Lower lobe of right lung (tissue), 2 donors: ENCODE measurements at places on chromosomes 5 and 9.

DNA sequence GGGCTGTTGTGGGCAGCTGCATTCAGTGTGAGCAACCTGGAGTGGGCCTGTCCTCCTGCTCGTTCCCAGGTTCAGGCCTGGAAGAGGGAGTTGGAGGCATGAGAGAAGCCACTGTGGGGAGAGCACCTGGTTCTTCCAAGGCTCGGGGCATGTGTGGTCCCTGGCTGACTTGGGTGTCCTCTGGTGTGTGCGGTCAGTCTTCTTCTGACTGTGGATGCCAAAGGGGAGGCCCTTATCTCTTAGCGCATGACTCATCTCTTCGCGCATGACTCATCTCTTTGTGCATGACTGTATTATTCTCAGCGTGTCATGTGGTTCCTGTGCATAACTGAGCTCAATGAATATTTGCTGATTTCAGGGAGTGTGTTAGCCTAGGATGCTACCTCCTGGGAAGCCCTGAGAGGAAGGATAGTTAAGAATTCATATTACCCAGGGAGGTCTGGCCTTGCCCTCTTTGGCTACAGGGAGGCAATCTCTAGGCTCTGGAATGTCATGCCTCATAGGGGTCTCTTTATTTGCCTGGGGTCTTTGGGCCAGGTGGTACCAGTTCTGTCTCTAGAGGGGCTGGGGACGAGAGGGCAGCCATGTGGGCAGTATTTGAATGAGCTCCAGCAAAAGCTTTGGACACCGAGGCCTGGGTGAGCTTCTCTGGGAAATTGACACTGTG is 188.7 kb downstream of the HSPA4 start:
- DNase-seq, result no peak

DNA sequence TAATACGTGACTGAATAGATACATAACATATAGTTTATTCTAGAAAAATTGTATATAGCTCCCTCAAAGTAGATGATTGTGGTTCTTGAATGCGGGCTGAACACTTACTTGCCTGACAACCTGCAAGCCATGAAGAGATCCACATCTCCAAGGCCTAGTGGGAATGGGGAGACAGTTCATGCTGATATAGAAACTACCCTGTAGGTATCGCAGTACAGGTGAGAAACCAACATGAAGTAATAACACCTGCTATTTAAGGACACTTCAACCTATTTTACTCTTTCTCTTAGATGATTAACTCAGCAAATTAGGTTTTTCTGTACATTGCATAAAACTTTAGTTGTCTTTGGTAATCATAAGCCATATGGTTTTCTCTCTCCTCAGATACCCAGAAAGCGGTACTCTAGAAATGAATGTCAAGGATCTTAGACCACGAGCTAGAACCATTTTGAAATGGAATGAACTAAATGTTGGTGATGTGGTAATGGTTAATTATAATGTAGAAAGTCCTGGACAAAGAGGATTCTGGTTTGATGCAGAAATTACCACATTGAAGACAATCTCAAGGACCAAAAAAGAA is 47.3 kb downstream of the UHRF2 start:
- no peak for DNase-seq

DNA sequence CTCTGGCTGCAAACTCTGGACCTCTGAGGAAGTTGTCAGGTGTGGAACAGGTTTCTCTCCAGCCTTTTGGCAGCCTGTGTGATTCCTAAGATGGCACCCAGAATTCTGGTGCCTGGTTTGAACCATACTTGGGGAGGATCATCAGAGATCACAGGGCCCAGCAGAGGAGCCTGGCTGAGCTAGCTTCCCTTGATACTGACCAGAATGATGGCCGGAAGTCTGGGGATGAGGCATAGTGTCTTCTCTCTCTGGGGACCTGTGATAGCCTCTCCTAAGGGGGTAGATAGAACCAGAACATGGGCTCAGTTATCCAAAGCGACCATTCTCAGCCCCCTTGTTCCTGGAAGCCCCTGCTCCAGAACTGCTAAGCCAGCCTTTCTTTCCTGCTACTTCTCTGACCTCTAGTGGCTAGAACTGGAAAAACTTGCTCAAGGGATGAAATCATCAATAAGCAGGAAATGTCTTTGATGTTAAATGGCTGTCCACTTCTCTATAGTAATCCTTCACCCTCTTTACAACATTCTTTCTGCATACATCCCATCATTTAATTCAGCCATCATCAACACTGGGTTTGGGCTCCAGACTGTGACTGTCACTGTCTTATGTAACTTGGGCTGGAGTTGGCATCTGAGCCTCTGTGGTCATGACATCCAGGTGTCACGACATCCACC is 55.1 kb downstream of the C9orf152 start:
- DNase-seq, result no peak

GRCh38 chr9:116724123-116724522 is 37.0 kb downstream of the TRIM32 start:
- no peak for DNase-seq

GRCh38 chr5:68362331-68362730 is 146.8 kb downstream of the PIK3R1 start:
- DNase-seq, result no peak

DNA sequence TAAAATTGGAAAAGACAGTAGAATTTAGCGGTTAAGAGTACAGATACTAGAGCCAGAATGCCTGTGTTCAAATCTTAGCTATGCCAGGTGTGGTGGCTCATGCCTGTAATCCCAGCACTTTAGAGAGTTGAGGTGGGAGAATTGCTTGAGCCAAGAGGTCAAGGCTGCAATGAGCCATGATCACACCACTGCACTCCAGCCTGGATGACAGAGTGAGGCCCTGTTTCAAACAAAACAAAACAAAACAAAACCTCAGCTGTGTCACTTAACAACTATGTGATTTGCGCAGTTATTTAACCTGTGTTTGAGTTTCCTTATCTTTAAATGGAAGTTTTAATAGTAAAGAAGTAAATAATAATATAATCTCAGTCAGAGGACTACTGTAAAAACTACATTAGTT is 68.3 kb downstream of the TBCA start:
- DNase-seq, result no peak

DNA sequence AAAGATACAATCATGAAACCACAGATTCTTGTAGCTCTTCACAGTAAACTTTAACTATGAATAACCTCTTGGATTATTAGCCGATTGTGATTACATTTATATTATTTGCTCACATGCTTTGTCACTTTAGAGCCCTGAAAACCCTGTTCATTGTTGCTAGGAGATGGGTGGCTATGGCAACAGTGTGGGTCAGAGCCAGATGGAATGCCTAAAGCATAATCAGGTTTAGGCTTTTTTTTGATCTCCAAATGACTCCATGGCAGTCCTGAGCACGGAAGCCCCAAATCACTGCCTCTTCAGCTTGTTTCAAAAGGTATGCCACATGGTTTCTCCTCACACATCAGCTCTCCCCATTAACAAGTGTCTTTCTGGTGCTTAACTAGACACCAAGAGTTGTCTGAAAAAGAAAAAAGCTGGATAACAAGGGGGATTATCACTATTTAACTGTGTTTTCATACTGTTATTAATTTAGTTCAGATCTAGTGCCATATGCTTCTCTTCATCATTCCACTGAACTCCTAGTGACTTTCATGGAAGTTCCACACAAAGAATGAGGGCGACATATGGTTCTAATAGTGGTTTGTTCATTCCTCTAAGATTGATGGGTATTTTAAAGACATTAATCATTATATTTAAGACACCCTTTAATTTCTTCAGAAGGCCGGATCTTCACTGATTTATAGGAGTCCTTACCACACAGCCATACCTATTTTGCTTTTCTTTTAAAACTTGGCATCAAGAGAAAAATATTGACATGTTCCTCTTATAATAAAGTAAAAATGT is 88.8 kb upstream of the PAM start:
- no peak for DNase-seq
